ENCODE measurements at places on chromosomes 16 and 17.

- DNase-seq, result no peak
Measured at GRCh38 chr16:29943846-29944799, 17.8 kb upstream of the TMEM219 start.

DNA sequence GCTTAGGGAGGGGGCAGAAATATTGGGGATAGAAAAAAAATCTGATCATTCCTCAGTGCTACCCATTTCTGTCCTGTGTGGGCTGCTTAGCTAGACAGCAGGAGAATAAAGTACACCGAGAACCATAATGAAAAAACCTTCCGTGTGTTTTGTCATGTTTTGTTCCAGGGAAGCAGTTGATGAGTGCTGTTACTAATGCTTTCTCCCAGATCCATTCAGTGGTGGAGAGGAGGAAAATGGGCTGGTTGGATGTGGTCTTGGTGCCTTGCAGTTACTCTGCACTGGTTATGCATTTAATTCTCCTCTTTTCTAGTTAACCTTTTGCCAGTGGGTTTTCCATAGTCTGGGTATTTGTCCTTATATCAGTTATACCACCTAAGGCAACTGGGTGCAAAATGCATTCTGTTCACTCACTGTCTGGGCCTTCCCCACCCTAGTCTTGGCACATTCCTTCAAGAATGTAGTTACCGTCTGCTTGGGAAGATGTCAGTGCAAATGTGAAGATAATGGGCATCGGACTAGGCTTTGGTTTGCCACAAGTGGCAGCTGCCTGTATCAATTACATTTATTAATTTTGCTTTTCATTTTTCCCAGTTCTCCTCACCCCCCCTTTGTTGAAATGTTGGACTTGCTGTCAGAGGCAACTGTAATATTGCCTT is 9.3 kb upstream of the TBKBP1 start:
- no peak for DNase-seq

DNA sequence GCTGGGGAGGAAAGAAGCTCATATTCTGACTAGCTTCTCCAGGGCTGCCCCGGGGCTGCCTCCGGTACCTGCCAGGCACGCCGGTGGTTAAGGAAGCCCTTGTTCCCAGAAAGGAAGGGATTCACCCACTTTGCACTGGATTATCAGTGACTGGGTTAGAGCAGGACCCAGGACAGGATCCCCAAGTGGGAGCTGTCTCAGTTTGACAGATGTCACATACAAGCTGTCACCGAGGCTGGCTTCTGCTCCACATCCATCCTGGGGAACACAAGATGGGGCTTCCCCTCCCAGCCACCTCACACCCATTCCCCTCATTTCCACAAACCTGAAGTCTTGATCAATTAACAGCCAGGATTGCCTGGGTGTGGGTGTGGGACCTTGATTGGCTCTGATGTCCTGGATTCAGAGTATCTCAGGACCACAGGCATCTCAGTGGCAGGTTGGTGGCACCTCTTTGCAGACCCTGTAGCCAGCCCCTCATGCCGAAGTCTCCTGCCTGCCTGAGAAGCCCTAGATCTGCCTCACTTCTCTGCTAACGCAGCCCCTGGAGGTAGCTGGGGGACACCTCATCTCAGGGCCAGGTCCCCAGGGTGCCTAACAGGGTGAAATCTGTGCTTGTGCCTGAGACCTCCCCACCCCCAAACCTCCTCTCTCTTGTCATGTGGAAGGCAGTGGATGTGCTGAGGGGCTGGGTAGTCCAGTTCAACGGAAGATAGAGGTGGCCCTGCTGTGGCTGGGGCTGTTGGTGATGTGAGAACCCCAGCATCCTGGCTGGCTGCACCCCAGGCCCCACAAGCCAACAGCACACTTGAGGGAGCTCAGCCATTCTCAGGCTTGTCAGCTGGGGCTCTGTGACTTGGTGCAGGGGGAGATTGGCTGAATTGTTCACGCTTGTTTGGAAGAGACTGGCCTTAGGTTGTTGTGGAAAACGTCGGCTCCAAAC is 1.4 kb downstream of the CACNG5 start:
- DNase-seq, result no peak

- no peak for DNase-seq
Measured at GRCh38 chr17:66487121-66487520, 184.7 kb downstream of the PRKCA start.

DNA sequence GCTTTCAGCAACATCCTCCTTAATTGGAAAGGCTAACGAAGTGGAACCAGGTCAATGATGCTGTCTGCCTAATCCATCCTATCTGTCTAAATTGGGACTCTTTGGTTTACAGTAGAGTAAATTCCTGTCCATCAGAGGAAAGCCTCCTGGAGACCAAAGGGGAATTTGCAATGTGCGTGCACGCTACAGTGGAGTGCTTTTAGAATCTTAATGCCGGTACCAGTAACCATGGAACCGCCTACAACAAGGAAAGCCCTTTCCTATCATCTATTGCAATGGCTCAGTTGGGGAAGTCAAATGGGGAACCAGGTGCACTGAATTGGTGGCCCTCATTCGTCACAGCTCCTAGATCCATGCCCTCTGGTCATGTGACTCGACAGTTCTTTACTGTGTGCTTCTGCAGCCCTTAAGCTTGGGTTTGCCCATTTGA is 110.1 kb downstream of the XYLT1 start:
- DNase-seq, result no peak

DNA sequence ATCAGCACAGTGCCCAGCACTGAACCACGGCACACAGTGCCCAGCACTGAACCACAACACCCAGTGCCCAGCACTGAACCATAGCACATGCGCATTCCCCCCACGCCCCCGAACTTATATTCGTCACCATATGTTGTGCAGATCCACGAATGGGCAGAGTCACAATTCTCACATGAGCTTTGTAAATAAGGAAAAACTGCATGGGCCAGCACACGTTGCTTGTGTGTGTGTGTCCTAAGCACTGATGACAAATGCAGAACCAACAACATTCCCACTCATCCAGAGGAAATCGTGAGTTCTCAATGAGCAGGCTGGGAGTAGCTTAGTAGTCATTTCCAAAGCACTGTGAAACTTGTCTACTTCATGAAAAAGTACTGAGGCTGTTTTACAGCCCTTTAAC is 70.0 kb downstream of the ADCY9 start:
- DNase-seq, result no peak

DNA sequence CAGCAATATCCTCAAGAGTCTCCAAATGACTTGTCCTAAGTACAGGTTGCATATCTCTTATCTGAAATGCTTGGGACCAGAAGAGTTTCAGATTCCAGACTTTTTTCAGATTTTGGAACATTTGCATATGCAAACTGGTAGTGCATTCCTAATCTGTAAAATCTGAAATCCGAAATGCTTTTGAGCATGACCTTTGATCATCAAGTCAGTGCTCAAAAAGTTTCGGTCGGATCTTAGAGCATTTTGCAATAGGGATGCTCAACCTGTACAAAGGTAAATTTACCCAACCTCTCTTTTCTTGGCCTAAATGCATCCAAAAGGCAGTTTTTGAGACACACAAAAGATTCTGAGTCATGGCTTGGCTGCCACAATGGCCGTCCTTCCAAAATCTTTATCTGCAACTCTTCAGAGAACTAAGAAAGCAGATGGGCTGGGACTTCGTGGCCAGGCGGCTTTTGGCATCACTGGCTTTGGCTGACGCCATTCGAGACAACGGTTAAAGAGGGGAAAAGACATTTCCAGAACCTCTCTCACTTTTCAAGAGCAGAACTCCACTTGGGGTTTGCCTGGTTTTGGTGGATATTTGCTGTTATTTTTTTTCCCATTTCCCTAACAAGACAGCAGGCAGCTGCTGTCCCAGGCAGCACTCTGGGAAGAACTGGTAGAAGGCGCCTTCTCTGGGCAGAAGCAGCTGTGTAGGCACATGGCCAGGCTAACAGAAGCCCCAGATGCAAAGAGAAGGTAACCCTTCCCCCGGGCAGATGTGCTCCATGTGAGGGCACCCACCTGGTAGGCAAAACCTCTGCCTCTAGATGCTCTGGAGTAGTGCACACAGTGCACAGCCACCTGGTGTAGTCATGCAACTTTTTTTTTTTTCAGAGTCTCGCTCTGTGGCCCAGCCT is 8.9 kb downstream of the CPPED1 start:
- DNase-seq, result no peak

DNA sequence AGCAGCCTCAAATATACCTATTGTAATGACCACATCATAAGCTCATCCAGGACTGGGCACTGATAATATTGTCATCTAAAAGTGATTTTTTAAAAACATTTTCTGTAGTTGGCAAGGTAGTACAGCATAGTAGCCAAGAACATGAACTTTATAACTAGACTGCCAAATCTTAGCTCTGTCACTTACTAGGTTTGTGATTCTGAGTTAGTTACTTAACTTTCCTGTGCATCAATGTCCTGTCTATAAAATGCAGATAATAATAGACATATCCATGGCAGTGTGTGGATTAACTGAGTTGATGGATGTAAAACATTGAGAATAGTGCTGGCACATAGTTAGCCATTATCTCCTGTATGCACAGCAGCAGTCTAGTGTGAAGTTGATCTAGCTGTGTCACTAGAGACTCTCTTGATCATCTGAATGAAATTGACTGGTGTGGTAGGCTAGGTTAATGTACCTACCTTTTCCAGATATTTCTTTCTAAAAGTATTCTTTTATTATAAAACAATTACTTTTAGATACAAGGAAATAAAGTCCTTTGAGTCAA is 101.5 kb downstream of the STXBP4 start:
- no peak for DNase-seq

DNA sequence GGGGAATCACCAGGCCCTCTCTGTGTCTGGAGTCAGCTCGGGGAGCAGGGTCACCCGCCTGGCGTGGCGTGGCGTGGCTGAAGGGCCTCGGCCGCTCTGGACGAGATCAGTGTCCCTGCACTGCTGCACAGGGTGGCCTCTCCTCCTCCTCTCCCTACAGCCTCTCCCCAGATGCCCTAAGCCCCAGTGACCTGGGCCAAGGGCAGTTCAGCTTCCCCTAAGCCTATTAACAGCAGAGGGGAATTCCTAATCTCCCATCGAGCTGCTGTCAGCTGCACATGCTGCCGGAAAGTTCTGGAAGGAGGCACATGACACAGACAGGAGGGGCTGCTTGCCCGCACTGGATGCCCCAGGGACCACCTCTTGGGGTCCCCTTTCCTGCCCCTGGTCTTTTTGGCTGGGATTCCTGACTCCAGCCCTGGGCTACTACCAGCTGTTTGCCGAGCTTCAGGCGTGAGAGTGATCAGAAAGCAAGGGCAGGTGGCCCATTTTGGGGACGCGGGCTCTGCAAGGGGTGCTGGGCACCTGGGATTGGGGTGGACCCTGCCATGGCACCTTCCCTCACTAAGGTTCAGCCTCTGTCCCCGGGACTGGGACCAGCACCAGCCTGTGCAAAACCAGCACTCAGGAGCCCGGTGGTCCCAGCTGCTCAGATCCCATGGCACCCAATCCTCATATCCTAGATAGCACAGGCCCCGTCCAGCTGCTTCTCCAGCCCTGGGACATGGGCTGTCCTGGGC is 794 bp downstream of the PDE6G start:
- DNase-seq, result no peak

- no peak for DNase-seq
Measured at GRCh38 chr16:3454631-3455147, 11.2 kb downstream of the NAA60 start.

GRCh38 chr17:75998327-75998795 is 2.3 kb upstream of the CDK3 start:
- DNase-seq, result no peak

DNA sequence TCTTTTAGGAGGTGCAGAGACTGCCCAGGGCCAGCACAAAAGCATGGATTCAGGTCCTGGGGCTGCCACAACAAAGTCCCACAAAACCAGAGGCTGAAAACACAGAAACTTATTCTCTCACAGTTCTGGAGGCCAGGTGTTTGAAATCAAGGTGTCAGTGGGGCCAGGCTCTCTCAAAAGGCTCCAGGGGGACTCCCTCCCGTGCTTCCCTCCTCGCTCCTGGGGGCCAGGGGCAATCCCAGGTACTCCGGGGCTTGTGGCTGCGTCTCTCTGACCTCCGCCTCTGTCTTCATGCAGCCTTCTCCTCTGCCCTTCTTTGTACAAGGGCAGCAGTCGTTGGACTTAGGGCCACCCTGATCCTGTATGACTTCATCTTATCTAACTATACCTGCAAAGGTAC is 8.3 kb upstream of the RBFOX3 start:
- no peak for DNase-seq

DNA sequence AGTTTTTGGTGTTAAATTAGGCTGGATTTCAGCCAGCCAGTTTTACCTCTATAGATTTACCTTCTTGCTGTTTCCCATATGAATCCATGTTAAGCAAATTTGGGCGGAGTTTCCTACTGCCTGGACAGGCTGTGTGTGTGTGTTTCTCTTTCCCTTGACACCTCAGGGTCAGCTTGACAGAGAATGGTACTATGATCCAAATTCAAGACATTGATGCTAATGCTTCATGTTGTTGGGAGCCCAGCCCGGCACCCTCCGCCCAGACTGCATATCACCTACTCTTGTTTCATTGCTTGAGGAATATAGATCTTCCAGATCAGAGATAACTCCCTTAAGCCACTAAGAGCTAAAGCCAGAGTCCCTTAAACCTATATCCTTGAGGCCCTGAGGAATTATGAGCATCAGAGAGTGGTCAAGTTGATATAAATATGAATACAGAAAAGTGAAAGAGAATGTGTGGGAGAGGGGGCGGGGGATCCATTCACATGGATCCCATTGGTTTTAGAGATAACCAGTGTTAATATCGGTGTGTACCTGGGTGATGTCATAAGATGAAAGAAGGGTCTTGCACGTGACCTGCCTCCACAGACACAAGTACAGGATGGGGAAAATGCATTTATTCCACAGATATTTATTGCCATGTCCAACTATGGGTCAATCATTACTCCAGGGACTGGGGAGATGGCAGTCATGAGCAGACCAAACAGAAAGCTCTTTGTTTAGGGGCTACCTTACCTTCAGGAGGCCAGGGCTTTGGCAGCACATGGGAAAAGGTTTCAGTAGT is 69.7 kb downstream of the WIPI1 start:
- DNase-seq, result no peak

DNA sequence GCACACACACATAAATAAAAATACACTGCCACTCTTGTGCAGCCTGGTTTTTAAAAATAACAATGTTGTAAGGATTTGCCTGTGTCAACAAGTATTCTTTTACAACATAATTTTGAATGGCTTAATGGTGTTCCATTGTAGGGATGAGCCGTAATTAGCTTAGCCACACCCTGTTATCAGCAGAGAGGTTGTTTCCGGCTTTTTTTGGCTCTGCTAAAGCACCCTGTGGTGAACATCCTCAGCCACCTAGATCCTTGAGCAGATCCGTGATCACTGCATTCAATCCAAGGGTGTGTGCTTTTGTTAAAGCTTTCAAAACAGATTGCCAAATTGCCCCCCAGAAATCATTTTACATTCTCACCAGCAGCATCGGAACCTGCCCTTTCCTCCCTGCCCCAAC is 7.0 kb downstream of the KATNB1 start:
- DNase-seq, result no peak

DNA sequence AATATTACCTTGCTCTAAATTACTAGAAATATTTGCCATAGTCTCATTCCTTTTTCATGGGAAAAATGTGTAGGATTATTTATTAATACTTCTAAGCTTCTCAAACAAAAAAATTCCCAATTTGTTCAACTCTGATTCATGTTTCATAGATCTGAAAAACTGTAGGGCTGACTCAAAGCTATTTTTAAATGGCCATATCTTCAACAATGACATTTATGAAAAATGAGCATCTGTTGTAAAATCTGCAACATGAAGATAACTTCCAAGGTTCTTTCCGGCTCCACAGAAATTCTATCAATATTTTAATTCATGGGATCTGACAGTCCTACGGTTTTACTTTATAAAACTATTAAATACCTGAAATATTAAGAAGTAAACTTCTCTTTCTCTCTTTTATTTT is 192.7 kb upstream of the KCNJ16 start:
- no peak for DNase-seq

GRCh38 chr17:18227635-18228034 is 2.2 kb downstream of the LLGL1 start:
- DNase-seq, result no peak

GRCh38 chr17:30084788-30085187 is 31.8 kb upstream of the NSRP1 start:
- DNase-seq, result no peak

All from stimulated activated CD8-positive, alpha-beta memory T cell treated with anti-CD3 and anti-CD28 coated beads, Interleukin-15, amount 100 ng/mL, for 1 hour (primary cell).